ENCODE measurements at places on chromosomes 11 and 22.
A peak's percentile ranks its signal among the peaks of the same experiment; 100 is the strongest.

GRCh38 chr11:66904561-66904960 lies 47.7 kb downstream of the LRFN4 start:
- no peak for DNase-seq

DNA sequence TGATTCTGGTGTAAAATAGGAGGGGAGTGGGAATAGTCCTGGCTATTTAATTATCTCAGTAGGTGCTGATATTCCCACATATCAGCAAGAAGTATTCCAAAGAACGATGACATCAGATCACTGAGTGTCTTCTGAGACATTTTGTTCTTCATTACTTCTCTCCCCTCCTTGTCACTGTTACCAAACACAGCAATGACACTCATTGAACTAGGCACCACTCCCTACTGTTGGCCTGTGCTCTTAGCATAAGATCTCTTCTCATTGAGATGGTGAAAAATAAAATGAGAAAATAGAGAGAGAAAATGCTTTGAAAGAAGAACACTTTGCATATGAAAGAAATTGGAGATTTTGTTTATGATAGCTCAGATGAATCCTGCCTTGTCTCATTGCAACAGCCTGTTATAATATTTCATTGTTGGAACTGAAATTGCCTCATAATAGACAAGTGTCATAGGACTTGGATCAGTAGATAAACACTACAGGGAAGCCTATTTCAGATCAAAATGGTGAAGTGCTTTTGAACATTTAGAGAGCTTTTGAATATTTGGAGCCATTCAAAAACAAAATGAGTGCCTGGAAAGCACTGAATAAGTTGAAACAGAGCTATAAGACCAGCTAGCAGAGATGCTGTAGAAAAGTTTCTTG lies 11.3 kb upstream of the ETS1 start:
- DNase-seq: no peak

- DNase-seq: no peak
These were observed 8.9 kb downstream of the DERL3 start for GRCh38 chr22:23829845-23830372.

GRCh38 chr11:35274909-35275785 lies 136.2 kb downstream of the CD44 start:
- no peak for DNase-seq

GRCh38 chr11:69424748-69425147 lies 56.7 kb upstream of the LINC01488 start:
- DNase-seq: no peak

DNA sequence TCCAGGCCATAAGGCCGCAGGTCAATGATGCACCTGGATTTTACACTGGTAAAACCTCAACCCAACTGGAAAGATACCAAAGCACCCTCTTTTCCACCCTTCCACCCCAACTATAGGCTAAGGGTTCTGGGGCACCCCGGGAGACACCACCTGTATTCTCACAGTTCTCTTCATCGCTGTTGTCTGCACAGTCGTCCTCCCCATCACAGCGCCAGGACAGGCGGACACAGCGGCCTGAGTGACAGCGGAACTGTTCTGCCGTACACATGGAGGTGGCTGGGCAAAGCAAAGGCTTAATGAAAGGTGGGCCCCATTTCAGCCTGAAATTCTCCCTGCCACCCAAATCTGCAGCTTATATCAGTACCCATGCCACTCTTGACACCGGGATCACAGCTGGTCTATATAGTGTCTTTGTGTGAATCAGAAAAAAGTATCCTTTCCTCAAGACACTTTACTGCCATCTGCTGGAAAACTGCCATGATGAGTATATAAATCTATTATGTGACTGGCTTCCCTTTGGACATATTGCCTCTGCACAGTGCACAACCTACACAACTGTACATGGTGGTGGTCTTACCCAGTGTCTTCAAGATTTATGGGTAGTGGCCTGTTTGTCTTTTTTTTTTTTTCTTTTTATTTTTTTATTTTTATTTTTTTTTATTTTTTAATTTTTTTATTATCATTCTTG lies 21.5 kb downstream of the LRP4 start:
- DNase-seq: no peak

DNA sequence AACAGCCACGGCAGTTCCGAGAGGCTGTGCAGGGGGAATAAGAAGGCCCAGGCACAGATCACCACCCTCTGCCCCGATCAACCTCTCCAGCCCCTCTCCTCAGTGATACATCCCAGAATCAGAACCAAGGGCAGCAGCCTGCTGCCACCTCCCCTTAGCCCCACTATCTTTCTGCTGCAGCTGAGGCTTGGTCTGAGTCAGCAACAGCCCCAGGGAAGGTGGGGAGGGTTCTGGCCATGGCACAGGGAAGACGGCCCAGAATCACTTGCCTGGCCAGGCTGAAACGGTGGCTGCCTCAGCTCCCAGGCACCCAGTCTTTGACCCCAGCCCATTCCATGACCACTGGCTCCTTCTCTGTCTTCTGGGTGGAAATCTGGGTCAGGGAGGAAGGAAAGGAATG lies 2.3 kb downstream of the CHID1 start:
- DNase-seq: no peak

DNA sequence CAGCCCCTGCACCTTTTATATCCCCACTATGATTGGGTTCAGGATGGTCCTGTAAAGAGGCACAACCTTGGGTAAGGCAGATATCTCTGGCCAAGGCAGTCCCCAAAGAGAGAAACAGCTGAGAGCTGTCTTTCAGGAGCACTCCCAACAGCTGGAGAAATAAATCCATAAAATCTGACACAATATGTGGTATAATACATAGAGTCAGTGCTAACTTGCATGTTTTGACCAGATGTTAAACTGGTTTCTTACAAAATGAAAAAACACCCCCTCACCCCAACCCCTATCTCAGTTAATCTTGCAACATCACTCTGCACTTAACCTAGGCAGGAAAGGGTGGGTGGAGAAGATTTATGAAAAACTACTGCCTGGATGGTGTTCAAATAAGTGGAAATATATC lies 44.0 kb upstream of the C11orf87 start:
- no peak for DNase-seq

DNA sequence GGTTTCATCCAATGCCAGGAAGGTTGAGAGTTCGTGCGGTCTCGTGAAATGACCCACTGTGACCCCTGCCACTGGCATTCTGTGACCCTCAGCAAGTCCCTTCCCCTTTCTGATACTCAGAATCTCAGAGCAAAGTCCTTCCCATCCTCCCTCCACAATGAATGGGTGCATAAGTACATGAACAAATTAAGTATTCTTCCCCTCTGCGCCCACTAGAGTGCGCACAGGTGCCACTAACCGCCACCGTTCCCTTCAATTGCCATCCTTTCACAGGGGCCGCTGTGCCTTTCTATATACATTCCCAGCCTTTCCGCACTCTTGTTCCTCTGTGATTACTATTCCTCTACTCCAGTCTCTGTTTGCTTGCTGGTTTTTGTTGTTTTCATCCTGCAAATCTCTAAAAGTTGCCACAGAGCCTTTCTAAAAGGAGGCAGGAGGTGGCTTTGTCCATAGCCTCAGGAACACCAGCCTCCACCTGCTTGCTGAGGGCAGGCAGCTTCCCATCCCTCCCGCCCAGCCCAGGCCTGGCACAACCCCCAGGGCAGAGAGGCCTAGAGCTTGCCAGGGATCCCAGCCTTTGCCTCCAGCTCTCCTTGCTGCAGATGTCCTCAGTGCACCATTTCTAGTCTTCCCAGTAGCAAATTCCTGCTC lies 6.7 kb upstream of the AP1B1 start:
- DNase-seq: peak; percentile 64

GRCh38 chr22:44426981-44427380 lies 71.1 kb downstream of the RTL6 start:
- peak; percentile 6 for DNase-seq

GRCh38 chr22:24517446-24517845 lies 22.3 kb downstream of the UPB1 start:
- no peak for DNase-seq

- no peak for DNase-seq
These were observed 16.9 kb upstream of the ALG8 start for GRCh38 chr11:78156127-78156844.

DNA sequence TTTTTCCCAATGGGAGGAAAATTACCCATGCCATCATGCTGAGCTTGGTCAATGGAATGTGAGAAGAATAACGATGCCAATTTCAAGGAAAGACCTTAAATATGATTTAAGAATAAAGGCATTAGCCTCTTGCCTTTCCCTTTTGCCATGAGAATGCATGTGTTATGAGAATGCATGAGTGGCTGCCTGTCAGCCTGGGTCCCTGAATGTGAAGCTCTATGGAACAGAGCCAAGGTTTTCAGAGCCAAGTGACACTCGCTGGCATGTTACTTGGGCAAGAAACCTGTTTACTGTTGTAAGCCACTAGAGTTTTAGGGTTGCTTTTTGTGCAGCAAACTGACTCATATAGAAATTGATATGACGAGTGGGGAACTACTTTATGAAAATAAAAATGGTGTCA lies 75.7 kb downstream of the JRKL start:
- no peak for DNase-seq

DNA sequence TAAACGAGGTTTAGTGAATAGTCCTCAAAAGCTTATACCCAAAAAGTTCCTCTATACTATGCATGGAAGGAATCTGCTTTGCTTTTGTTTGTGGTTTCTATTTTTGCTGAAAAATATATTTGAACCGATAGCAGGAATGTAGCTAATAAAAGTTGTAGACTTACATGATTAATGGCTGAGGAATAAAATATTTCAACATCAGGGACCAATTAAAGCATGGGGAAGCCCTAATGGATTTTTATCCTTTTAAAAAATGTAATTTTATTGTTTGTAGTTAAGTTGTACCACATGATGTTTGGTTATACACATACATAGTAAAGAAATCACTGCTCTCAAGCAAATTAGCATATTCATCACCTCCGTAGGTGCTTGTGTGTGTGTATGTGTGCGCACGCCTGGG lies 295.3 kb upstream of the CNTN5 start:
- DNase-seq: no peak

- DNase-seq: no peak
These were observed 11.9 kb upstream of the NXF1 start for GRCh38 chr11:62817129-62817528.

DNA sequence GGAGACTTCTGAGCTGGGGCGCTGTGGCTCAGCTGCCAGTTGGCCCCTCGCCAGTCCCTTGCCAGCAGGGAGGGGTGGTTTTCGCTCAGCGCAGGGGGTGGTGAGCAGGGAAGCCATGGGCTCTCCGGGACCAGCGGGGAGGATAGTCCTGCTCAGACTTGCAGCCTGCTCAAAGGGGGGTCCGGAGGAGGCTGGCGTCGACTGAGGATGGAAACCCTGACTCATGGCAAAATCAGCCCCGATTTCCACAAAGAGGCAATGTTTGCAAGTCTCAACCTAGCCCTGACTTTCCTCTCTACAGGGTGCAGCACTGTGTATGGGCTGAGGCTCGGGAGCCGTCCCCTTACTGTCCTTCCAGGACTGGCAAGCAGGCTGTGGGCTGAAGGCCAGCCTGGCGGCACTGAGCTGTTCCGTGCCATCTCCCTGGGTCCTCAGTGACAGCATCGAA lies 35.1 kb downstream of the FBLN1 start:
- no peak for DNase-seq

DNA sequence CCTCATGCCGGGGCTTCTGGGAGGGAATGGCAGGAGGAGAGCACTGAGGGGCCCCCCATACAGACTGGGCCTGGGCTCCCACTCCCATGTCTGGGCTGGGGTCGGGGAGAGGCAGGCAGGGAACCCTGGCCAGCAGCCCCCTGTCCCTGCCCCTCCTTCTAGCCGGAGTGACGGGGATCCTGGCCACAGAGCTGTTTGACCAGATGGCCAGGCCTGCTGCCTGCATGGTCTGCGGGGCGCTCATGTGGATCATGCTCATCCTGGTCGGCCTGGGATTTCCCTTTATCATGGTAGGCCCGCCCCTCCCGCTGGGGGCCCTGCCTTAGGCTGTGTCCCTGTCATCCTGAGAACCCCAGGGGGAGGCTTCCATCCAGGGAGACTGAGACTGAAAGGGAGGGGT lies 10.0 kb upstream of the MIF start:
- DNase-seq: no peak

- DNase-seq: no peak
These were observed 171.5 kb upstream of the SYT13 start for GRCh38 chr11:45457649-45458048.

DNA sequence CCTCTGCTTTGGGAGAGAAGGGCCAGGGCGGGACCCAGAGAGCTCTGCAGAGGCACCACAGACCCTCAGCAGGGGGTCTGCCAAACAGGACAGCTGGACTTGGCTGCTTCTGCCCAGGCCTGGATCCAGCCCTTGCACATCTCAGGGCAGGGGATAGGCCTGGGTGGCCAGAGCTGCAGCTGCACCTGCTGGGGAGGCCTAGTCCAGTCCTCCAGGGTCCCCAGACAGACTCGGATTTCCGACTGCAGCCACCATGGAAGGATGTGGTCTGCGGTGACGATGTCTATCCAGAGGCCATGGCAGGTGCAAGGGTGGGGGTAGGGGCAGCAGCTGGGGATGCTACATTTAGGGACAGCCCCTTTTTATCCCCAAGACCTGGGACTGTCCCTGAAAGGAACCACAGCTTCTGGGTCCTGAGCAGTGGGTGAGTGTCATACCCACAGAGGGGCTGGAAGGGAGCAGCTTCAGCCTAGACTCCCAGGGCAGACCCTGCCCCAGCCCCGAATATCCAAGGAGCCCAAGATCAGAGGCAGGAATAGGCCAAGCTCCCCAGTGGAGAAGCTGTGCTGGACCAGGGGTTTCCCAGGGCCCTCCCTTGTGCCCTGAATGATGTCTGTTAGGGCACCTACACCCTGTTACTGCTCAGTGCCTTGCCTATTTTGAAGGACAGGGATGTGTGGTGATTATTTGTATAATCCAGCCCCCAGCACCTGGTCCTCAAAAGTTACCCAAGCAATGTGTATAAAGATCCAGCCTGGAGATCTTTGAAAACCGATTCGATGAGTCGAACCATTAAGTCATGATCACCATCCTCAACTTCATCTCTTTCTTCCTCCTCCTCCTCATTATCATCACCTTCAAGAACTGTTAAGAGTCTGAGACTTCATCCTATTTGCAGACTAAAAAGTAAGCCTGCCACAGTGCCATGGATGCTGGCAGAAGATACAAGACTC lies 2.5 kb upstream of the IGLL5 start:
- peak; percentile 83 for DNase-seq

- no peak for DNase-seq
These were observed 22.1 kb downstream of the AP2A2 start for GRCh38 chr11:947744-948143.

GRCh38 chr11:69593851-69594250 lies 47.1 kb upstream of the CCND1 start:
- no peak for DNase-seq

- DNase-seq: no peak
These were observed 21.2 kb upstream of the OSBPL5 start for GRCh38 chr11:3186166-3186953.

DNA sequence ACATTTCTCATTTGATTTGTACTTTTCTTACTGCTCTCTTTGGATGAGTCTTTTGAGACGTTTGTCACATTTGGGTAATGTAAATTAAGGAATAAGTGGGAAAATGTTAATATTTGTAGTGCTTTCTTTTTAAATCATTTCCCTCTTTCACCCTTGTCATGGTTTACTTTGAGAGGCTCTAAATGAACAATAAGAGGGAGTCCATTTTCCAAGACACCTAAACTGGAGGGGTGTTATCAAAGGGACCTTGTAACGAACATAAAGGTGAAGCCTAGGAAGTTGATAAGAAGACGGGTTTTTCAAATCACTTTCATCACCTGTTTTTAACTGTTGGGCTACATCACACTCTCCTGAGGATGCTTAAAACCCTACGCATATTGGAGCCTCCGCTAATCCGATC lies 12.1 kb downstream of the EED start:
- DNase-seq: no peak

GRCh38 chr22:45503050-45503815 lies 550 bp downstream of the FBLN1 start:
- no peak for DNase-seq
